HEK293T (cell line): ENCODE measurements at places on chromosomes 12 and 14.
A peak's percentile ranks its signal among the peaks of the same experiment; 100 is the strongest.

DNA sequence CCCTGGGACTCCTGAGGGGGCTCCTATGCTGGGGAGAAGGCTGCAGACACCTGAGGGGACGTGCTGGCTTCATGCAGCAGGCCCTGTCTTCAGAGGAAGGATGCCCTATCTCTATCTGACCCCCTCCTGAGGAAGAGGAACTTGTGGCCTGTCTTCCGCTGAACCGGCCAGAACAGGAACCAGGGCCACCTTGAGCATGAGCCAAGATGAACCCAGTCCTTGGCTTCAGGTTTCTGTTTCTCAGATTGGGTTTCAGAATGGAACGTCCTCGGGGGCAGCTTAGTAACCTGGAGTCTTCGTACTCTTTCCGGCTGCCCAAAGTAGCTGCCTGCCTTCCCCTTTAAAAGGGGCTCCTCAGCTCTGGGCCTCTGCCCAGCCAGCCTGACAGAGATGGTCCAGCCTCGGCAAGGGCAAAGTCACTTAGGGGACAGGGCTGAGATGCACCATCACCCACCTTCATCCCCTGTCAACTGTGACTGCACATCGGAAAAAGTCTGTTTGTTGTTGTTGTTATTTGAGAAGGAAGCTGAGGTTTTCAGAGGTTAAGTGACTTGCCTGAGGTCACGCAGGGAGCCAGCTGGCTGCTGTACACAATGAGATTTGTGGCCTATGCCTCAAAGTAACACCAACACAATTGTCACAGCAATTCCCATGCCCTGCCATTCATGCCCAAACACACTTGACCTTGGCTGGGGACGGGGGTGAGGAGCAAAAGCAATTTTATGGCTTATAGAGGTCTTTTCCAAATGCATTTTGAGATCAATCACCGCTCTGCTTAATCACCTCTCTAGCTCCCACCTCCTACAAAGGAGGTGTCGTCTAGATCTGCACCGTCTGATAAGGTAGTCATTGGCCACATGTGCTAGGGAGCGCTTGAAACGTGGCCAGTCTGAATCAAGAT lies 13.4 kb downstream of the ASB2 start:
- DNase-seq = peak; percentile 13

- DNase-seq = no peak
These were observed 1.7 kb downstream of the GZMB start for GRCh38 chr14:24632336-24632735.

GRCh38 chr14:34906287-34906686 lies 31.1 kb upstream of the BAZ1A start:
- no peak for DNase-seq

GRCh38 chr14:92400579-92401444 lies 77.8 kb downstream of the SLC24A4 start:
- DNase-seq = no peak

- no peak for DNase-seq
These were observed 29.5 kb downstream of the BMP4 start for GRCh38 chr14:53927171-53927570.

DNA sequence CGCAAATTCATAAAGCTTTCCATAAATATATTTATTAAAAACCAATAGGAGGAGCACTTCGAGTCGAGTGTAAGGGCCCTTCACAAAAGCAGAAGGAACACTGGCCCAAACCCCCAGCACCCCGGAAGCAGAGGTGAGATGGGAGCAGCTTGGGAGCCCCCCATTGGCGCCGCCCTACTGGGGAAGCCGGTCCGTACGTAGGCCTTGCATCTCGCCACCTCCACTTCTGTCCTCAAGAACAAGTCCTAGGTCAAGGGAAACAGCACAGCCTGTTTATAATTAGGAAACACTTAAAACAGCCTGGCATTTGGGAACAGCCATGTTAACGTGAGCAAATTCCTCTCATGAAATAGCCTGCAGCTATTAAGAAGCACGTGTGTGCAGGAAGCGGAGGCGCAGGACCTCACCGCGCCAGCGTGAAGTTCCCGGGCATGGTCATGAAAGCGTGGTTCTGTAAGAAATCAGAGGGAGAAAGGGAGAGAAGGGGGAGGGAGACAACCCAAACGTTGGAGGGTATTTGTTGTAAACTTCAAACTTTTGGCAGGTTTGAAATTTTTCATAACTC lies 7.7 kb downstream of the ANKRD9 start:
- no peak for DNase-seq

DNA sequence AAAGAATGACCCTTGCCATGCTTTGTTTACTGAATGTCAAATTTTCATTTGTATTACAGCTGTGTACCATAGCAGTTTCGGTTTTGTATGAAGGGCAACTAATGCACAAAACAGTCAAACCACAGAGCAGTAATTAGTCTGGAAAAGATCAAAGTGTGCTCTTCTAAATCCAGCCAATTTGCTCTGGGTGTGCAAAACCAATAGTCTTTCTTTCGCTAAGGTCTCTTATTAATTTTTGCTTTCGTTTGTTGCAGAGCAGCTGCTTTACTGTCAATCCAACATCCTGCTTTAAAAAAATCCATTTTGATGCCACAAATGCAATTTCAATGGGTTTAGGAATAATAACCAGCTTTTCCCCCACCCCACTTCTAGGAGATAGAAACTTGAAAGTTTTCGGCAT lies 114.2 kb downstream of the BRMS1L start:
- no peak for DNase-seq

- DNase-seq = no peak
These were observed 1752.4 kb upstream of the FLRT2 start for GRCh38 chr14:83777516-83777915.

- DNase-seq = no peak
These were observed 101.1 kb downstream of the CRADD start for GRCh38 chr12:93778306-93778705.

- no peak for DNase-seq
These were observed 27.4 kb upstream of the RXYLT1 start for GRCh38 chr12:63752283-63752682.

- DNase-seq = no peak
These were observed 39.8 kb downstream of the DIO3 start for GRCh38 chr14:101600891-101601605.

DNA sequence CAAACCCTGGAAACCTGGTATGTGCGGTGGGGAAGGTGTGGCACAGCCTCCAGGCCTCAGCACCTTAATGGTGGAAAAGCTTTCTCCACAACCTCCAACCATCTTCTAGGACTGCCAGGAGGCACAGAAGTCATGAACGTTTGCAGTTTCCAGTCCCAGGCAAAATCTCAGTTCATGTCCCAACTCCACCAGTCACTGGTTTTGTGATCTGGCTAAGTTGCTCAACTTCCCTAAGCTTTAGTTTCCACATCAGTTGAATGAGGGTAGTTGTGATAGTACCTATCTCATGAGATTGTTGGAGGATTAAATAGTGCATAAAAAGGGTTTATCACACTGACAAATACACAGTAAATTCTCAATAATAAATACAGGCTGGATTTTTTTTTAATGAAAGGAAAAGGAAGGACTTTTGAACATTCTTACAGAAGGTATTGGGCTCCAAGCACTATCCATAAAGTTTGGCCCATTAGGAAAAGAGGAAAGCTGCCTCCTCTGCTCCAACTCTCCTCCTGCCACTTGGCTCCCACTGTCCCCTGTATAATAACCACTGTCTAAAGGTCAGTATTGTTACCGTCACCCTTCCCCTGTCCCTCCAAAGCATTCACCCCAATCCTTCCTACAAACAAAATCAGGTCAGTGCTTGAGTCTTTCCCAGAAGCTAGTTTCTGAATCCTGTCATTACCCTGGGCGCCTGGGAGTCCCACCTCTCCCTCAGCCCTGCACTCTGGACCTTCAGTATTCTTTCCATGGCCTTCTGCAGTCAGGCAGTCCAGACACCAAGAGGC lies 6.3 kb downstream of the PCK2 start:
- DNase-seq = no peak

GRCh38 chr12:95446506-95446900 lies 27.4 kb upstream of the METAP2 start:
- DNase-seq = no peak

DNA sequence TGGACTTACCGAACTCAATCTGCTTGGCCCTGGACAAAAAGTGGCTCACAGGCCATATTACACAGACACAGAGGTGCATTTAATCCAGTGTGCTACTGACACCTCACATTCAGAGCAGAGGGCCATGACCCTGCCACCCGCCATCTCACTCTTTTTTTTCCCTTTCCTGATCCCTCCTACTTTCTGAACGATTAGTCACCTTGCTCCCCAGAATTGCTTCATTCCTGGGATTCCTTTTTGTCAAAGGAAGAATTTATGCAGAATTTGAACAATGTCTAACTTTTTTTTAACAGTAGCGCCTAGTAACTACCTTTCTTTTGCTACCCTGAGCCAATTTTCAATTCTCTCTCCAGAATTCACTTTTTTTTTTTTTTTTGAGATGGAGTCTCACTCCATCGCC lies 4.6 kb downstream of the PKP2 start:
- no peak for DNase-seq

DNA sequence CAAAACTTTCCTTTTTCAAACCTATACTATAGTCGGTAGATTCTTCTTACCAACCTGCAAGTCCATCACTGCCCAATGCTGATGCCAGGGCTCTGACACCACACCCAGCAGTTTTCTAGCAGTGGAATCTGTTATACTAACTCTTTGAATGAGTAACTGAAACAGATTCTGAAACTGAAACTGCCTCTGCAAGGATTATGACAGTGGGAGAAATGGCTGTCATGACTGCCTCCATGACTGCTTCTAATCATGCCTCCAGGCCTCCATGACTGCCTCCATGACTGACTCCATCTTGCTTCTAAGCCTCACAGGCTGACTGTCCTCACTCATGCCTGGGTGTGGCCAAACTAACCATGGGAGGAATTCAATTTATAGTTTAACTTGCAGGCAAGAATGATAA lies 29.4 kb upstream of the OXA1L start:
- DNase-seq = no peak

DNA sequence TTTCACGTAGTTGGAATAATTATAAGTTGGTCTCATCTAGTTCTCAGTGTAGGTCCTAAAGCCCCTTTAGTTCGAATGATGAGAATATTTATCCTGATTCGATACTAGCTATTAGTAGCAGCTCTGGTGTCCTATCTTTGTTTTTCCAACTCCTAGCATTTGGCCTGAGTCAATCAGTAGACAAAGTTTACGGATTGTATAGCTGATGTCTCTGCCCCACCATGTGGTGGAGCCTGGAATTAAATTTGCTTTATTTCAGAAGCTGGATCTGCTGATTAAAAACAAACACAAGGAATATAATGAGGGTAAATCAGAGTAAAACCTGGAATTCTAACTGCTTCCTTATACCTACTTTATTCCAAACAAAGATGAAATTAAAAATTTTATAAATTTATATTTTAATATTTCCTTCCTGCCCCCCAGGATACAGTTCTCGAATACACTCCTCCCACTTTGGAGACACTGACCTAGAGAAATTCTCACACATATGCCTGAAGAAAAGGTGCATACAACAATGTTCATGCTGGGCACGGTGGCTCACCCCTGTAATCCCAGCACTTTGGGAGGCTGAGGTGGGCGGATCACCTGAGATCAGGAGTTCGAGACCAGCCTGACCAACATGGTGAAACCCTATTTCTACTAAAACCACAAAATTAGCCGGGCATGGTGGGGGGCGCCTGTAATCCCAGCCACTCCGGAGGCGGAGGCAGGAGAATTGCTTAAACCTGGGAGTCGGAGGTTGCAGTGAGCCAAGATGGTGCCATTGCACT lies 7.6 kb upstream of the BRMS1L start:
- peak; percentile 38 for DNase-seq

DNA sequence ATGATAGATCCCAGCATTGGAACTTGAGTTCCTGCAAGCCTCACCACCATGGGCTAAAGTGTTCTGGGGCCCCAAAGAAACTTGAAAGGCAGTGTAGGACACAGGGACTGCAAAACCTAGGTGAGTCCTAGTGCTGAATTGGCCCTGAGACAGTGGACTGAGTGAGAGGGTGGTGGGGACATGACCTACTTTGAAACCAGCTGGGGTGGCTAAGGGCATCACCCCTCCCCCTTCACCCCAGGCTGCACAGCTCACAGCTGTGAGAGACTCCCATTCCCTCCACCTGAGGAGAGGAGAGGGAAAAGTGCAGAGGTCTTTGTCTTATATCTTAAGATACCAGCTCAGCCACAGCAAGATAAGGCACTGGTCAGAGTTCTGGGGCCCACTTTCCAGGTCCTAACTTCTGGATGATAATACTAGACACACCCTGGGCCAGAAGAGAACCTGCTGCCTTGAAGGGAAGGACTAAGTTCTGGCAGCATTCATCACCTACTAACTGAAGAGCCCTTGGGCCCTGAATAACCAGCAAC lies 62.5 kb downstream of the MAPKAPK5 start:
- DNase-seq = no peak

DNA sequence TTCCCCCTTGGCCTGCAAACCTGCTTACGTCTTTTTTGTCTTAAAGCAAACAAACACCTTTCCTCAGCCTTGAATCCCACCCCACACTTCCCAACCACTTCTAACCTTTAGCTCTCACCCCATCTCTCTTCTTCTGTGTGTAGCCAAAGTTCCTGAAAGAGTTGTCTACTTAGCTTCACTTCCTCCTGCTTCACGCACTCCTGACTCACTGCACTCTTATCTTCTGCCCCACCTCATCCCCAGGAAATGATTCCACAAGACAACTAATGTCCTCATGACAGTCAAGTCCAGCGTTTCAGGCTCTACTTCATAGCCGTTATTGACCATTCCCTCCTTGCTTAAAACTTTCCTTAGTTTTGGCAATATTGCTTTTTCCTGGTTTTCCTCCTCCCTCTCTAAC lies 22.4 kb downstream of the EIF2B2 start:
- DNase-seq = no peak

GRCh38 chr14:79602045-79602444 lies 609.3 kb downstream of the DIO2 start:
- no peak for DNase-seq

DNA sequence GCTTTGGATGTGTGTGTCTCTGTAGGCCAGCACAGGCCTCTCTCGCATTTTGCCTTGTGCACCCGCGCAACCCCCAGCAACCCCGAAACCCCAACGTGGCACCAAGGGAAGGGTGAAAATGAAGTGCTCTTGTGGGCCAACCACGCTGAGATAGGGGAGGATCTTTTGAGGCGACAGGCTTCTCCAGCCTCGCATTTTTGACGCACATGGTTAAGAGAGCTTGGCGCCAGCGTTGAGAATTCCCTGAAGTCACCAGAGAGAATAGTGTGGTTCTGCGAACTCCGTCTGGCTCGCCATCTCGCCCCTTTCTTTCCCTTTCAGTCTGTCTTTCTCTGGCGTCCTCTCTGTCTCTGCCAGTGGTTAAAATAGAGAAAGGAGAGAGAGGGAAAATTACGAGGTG lies 1.9 kb upstream of the TBX3 start:
- no peak for DNase-seq

DNA sequence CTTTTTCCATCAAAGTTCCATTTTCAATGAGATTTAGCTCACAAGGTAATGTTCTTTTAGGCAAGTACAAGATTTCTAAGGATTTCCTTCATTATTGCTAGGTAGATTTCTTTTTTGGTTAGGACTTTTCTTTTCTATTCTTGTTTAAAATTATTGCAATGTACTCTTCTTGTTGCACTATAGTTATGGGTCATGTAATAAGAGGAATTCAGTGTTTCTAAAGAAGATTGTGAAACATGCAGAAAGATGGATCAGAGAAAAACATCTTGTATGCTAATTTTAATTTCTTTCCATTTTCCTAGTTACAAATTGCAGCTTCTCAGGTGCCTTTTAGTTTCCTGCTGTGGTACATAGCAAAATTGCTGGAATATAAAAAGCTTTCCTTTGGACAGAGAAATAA lies 56.1 kb downstream of the BTG1 start:
- DNase-seq = no peak
